Activated CD4-positive, alpha-beta T cell treated with anti-CD3 and anti-CD28 coated beads for 1 hour (primary cell): ENCODE measurements at places on chromosomes 5 and 9.

GRCh38 chr5:126645132-126645531 is 44.4 kb downstream of the PHAX start:
- no peak for DNase-seq

DNA sequence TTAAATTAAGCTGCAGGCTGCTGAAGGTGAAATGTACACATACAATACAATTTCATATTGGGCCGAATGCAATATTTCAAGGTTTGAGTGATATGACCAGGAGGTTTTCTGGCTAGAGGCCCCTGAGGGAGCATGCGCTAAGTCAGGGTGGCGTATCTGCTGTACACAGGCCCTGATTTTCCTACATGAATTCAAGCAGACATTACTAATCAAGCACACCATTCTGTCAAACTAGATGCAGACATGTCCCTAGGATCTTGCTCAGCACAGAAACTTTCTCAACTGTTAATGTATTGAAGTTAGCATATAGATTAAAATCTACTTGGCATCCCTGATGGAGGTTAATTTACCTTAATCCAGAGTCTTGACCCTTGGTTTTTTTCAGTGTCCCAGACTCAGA is 10.7 kb upstream of the LECT2 start:
- no peak for DNase-seq

- no peak for DNase-seq
Measured at GRCh38 chr5:170746075-170746960, 37.2 kb upstream of the GABRP start.

DNA sequence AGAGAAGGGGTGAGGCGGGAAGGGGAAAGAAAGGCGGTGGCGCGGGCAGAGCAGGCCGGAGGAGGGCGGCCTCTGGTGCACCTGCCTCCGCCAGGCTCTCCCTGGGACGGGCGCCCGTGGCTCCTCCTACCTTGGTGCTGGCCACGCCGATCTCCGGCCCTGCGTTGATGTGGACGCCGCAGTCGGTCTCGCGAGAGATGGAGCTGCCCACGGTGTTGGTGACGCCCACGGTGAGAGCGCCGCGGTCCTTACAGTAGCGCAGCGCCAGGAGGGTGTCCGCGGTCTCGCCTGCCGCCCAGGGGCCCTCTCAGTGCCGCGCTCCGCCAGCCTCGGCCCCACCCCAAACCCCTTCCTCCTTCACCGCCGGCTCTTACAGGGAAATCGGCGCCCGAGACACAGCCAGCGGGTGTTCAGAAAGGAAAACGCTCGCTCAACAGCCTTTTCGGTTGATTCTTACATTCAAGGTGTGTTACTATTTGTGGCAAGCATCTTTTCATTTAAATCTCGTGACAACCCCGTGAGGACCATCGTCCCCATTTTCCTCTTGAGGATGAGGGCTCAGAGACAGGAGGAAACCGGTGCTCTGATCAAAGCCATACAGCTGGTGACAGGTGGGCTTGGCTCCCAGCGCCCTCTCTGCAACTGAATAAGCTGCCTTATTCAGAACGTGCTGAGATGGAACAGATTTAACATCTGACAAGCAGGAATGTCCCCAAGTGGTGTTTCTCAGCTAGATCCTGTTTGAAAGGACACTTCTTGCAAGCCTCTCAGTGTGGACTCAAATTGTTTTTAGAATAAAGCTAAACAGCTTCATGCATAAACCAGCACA is 22.0 kb upstream of the MAPK9 start:
- peak; percentile 46 for DNase-seq

DNA sequence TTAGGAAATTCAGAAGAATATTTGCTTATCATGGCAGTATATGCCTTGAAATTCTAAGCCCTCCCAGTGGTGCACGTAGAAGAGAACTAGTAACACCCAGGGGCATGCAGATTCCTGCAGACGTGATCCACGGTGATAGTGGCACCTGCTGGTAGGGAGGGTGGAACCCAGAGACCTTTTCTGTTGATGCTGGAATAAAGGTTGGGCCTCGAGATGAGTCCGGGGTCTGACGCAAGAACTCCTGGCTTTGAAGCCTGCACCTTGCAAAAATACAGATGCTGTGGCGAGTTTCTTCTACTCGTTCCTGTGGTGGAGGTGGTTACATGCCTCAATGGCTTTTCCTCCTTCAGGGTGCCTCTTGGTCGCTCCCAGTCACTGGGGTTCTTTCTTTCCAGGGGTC is 39.5 kb upstream of the PHF2 start:
- DNase-seq: no peak

GRCh38 chr9:97397220-97397619 is 14.7 kb upstream of the TDRD7 start:
- no peak for DNase-seq

GRCh38 chr5:29414681-29415080 is 1778.8 kb upstream of the CDH6 start:
- no peak for DNase-seq

GRCh38 chr9:124251605-124252378 is 6.0 kb upstream of the NEK6 start:
- no peak for DNase-seq

DNA sequence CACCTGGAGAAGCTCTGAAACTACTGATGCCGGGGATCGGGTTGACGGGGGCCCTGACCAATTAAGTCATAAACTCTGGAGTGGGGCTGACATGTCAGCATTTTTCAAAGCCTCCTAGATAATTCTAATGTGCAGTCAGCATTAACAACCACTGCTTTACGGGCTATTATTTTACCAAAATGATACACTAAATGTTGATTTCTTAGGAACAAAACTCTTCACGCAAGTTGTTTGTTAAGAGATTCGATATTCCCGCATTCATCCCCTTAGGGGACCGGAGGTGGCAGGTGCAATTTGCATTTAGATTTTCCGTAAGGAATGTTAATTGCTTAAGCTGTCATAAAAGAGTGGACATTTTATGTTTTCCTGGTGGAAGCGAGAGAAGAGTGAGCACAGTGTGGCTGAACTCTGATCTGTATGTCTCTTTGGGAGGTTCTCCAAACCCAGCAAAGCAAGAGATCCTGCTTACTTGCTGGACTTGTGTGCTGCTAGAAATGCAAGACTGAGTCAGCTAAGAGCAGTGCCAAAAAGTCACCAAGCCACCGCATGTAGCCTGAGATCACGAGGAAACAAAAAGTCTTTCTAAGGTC is 77.6 kb downstream of the UGCG start:
- no peak for DNase-seq

DNA sequence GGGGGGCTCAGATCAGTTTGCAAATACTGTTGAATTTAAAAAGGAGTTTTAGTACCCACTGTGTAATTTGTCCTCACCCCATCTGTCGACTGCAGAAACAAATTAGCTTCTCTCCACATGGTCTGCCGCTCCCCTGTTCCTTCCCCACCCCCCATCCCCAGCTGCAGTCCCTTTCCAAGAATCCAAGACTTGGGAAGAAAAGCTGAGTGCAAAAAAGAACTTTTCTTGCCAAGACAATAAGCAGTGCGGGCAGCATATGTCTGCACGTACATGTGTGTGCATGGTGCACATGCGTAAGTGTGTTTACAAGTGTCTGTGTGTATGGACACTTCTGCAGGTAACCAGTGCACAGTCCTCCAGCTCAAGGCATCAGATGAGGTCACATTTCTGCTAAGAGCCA is 125.7 kb upstream of the SMIM23 start:
- no peak for DNase-seq

DNA sequence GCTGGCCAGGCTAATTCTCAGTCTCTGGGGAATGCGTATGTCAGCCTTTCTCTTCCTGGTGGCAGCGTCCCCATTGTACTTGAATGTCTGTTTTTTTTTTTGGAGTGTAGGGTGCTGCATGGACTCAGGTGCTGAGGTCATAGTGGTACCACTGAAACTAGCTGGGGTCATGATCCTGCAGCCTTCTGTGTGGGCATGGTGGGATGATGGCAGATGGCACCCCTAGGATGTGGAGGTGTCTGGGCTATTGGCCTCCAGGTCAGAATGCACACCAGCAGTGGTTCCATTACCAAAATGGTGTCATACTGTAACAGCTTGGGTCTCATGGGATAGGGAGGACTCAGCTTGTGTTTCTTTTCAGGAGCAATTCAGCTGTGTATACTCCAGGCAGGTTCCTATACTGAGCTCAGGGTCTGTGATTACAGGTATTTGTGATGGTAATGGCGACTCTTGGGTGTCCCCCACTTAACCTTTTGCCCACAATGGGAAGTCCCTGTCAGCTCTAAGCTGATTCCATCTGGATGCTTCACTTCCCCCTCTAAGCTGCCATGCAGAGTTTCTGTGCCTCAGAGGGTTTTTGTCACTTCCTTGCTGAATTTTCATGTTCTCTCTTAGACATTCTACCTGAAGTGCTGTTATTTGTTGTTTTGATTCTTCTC is 17.9 kb downstream of the HSD17B4 start:
- DNase-seq: no peak

GRCh38 chr9:114374936-114375335 is 12.8 kb downstream of the AKNA start:
- no peak for DNase-seq

DNA sequence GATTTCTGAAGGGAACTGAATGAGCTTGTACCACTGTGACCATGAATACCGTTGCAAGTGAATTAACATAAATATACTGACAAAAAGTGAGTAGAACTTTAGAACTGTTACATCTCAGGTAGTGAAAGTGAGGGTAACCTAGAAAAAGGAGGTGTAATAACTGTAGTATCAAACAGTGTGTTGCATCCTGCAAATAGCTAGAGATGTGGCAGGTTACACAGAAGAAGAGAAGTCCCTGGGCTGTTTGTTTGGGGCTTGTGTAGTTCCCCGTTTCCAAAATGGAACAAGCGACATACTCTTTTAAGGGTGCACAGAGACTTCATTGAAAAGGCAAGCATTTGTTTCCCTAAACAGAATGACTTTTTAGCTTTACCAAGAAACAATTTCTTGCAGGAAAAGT is 214.8 kb downstream of the NR3C1 start:
- DNase-seq: no peak

DNA sequence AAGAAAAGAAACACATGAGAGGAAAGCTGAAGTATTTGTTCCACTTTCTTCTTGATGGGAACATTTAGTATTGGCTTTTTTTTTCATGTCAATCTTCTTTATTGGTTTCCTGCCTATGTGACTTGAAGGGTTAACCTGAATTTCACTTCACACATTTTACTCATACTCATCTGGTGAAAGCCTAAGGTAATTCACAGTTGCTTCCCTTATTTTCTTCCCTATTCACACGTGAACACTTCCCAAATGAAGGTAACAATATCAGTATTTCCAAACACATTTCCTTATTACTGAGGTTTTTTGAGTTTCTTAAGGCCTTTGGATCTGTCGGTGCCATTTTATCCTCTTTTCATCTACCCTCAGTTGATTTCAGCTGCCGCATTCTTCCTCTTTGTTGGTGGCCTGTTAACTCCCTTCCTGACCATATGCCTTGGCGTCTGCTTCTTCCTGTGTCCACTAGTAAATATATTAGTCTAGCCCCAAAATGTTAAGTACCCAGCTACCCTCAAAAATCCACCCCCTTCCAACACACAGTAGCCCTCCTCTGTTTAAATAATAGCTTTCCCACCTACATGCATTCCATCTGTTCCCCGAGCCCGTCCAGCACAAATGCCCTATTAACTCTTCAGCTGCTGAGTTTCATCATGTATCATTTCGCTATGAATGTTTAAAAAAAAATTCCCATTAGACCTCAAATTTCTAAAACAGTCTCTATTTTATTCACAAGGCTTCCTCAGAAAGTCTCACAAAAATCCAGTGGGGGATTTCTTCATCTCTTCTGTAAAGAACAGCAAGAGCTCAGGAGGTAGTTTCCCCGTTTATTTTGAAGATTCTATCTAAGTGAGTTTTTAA is 97.3 kb downstream of the USP20 start:
- no peak for DNase-seq
